ENCODE measurements at places on chromosomes 2 and 18.

DNA sequence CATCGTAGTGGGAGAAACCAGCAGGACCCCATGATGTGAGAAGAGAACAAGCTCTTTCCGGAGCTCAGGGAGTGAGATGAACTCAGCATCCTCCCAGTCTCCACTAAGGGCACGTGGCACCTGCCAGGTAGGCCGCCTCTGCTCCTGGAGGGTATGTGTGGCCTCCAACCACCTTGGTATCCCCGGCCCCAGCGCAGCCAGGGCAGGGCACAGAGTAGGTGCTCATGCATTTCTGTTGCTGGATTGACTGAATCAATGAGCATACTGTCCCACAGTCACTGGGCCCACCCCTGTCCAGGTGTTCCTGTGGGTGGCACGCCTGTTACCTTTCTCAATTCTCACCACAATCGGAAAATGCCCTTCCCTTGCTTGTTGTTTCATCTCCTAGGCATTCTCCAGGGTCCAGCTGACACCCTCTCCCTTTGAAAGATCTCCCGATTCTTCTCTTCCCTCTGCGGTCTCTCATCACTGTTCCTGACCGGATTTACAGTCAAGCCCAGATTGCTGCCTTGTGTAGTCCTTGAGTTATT lies 138.5 kb upstream of the SMAD2 start:
- no peak for DNase-seq

GRCh38 chr2:1992280-1992679 lies 248.0 kb upstream of the PXDN start:
- DNase-seq = no peak

DNA sequence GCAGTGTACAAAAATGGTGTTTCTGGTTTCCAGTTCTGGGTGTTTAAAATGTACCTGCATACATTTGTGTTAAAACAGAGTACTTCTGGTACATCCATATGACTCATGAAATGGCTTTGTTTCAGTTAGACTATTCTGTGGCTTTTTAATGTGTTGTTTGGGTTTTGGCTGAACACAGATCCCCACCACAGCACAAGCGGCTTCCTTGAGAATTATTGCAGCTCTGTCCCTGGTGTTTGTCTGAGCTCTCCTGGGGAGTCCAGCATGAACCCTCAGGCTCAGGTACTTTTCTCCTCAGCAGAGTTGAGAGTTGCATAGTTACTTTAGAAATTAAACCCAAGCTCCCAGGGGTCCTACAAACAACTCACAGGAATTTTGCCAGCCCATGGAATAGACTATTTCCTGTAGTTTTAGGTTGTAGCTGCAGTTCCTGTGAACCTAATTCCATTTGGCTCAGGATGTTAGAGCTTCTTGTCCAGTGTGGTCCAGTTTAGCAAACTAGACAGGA lies 64.8 kb upstream of the EML6 start:
- no peak for DNase-seq

DNA sequence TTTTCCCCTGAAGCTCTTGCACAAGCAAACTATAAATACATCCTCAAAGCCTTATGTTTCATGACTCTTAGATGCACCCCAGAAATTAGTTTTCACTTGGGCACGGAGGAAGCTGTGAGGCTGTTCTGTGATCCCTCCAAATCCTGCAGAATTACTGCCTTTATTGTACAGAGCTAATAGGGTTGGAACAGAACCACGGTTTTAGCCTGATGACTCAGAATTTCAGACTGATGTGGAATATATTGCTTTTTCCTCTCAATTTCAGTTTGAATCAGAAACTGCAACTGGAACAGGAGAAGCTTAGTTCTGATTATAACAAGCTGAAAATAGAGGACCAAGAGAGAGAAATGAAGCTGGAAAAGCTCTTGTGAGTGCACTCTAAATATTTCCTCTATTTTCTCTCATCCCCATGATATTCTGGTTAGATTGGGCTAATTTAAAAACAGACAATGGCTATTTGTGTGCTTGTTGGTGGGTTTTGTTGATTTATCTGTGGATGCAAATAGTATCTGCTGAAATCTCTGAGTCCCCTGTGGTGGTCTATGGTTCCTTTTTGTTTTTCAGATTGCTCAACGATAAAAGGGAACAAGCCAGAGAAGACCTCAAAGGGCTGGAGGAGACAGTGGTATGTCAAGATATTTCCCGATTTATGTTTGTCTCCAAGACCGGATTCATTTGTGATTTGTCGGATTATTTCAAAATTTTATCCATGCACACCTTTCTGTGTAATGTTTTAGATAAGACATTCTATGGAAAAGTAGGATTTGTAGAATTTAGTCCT lies 38.2 kb upstream of the LYPD6B start:
- DNase-seq = no peak

GRCh38 chr2:112055730-112056625 lies 909 bp downstream of the TMEM87B start:
- DNase-seq = no peak

GRCh38 chr2:54942373-54942772 lies 107.9 kb downstream of the RTN4 start:
- DNase-seq = no peak

- no peak for DNase-seq
Observed at GRCh38 chr2:188721784-188722183, 252.4 kb upstream of the COL3A1 start.

DNA sequence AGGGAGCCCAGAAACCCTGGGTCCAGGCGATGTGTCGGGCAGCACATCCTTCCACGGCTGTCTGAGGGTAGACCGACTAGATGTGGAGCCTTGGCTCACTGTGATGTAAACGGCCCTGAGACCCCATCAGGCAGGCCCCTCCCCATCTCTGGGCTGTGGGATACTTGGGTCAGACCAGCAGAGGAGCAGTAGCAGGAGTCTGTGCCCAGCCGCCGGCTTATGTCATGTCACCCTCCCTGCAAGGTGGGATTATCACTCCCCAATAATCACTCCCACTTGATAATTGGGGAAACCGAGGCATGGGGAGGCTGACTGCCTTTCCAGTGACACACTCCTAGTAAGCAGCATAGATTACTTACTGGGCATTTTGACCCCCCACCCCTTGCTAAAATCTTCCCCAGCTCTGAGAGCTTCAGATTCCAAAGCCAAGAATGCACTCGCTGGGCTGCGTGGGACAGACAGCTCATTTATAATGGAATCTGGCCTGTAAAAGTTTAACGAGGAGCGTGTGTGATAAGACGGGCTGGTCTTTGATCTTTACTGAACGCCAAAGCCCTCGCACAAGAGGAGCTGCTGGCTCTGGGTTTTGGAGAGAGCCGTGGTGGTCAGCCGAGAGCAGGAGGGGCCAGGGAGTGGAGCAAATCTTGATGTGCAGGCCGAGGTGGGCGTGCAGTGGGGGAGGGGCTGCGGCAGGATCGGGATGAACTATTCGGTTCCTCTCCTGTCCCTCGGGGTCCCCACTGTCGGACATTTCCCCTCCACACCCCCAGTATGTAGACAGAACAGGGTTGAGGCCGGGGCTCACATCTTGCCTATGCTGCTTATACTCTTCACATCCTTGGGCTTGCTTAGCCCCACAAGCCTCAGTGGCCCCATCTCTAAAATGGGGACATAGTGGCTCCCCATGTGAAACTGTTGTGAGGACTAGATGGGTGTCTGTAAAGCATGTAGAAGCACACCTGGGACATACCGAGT lies 200.0 kb downstream of the GLI2 start:
- no peak for DNase-seq

GRCh38 chr2:11572996-11573395 lies 39.2 kb downstream of the GREB1 start:
- no peak for DNase-seq

DNA sequence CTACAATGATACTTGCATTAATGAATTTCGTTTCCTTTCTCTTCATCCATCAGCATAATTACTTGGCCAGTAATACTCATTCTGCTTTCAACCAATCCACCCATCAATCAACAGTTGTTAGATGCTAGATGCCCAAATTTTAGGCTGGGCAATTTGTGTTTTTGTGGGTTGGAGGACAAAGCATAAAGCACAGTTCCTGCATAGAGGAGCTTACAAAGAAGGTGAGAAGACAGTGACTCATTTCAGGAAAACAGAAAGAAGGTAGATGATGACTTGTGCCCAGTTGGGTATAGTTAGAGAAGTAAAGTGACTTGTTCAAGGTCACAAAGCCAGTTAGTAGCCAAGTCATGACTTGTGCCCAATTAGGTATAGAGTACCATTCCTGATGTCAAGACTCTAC lies 1186.8 kb upstream of the CELF4 start:
- DNase-seq = no peak

- DNase-seq = no peak
Observed at GRCh38 chr2:8004250-8004681, 677.6 kb upstream of the ID2 start.

DNA sequence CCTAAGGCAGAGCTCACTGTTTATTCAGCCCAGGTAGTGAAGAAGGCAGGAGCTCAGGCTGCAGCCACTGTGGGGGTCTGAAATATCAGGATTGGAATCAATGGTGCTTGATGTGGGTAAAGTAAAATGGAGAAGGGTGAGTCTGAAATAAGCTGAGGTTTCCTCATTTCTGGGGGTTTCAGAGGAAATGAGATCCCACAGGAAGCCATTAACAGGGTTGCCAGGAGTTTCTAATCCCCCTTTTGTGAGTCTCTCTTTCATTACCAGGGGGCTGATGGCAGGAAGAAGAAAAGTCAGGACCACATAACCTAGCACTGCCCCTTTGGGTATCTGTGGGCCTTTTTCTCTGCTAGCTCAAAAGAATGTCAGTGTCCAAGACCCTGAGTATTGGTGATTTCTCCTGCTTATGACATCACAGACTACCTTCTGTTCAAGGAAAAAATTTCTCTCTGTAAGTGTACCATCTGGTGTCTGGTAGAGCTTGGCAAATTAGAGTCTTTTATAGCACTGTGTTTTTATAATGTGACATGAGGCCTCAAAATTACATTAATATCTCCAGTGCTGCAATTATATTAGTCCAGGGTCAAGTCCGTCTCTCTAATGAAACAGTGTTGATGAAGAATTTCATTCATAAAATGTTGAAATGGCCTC lies 56.0 kb downstream of the LBH start:
- no peak for DNase-seq

- no peak for DNase-seq
Observed at GRCh38 chr2:77443076-77443475, 79.1 kb downstream of the LRRTM4 start.

DNA sequence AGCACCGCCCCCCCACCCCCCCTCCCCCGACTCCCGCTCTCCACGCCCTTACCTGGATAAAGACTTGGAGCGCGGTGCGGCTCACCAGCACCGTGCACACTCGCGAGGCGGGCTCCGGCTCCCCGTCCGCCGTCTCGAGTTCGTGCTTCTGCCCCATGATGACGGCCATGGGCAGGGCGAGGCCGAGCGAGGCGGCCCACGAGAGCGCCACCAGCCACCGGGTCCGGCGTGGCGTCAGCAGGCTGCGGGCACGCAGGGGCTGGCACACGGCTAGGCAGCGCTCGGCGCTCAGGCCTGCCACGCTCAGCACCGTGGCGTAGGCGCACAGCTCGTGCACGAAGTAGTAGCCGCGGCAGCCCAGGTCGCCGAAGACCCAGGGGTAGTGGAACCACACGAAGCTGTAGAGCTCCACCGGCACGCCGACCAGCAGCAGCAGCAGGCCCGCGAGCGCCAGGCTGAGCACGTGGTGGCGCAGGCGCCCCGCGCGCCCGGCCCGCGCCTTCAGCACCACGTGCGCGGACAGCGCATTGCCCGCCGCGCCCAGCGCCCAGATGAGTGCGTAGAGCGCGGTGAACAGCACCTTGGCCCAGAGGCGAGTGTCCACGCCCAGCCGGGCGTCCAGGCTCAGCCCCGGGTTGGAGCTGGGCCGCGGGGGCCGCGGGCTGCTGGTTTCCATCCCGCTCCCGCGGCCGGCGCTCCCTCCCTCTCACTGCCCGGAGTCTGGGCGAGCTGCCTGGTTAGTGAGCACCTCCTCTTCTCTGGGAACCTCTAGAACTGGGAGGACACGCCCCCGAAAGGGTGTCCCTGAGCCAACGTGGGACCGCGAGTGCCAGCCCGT lies at the start of gene NTSR2:
TSS of gene NTSR2 (minus strand) at position 742 of the 838 bp plus-strand sequence. CDS start at position 676, 66 bp downstream.
- DNase-seq = no peak

DNA sequence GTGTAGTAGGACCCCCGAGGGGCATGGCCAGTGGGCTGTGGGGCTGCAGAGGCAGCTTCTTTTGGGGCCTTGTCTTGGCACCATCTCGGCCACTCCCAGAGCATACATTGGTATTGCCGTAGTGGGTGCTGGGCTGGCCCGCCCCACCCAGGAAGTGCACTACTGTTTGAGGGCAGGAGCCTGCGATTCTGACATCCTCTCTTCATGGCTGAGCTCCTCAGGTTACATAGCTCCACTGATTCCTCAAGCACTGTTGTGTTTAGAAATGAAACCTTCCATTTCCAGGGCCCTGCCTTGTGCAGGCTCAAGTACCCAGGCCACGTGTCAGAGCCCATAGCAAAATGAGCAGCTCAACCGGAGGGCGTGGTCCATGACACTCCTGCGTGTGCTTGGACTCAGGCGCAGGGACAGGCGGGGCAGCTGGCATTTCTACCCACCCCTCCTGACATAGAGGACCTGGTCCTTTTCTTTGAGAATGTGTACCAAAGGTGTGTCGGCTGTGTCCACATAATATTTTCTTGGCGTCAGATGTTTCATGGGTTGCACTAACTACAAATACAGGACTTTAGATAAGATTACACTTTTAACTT lies 67.9 kb downstream of the DGKD start:
- no peak for DNase-seq

- no peak for DNase-seq
Observed at GRCh38 chr2:229344151-229344551, 73.1 kb upstream of the PID1 start.

DNA sequence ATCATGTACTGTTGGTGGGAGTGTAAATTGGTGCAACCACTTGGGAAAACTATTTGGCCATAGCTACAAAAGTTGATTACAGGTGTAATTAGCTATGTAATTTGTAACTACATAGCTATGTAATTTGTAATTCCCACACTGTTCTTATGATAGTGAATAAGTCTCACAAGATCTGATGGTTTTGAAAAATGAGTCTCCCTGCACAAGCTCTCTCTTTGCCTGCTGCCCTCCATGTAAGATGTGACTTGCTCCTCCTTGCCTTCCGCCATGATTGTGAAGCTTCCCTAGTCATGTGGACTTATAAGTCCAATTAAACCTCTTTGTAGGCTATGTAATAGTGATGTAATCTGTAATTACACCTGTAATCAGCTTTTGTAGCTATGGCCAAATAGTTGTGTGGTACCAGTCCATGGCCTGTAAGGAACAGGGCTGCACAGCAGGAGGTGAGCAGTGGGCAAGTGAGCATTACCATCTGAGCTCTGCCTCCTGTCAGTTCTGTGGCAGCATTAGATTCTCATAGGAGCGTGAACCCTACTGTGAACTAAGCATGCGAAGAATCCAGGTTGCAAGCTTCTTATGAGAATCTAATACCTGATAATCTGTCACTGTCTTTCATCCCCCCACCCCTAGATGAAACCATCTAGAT lies 133.7 kb upstream of the COPS8 start:
- no peak for DNase-seq

GRCh38 chr18:13620818-13621445 lies 105.4 kb downstream of the FAM210A start:
- no peak for DNase-seq

GRCh38 chr2:67792681-67793091 lies 270.1 kb downstream of the C1D start:
- no peak for DNase-seq

GRCh38 chr18:22250591-22250996 lies 81.2 kb downstream of the GATA6 start:
- no peak for DNase-seq

- no peak for DNase-seq
Observed at GRCh38 chr2:171960570-171960969, 38.3 kb downstream of the HAT1 start.
